ENCODE measurements at places on chromosomes 3 and 15. TPM values are rescaled to one million over a fixed set of nuclear protein-coding genes. Genes with fewer than 3 reads are reported as not detected.

DNA sequence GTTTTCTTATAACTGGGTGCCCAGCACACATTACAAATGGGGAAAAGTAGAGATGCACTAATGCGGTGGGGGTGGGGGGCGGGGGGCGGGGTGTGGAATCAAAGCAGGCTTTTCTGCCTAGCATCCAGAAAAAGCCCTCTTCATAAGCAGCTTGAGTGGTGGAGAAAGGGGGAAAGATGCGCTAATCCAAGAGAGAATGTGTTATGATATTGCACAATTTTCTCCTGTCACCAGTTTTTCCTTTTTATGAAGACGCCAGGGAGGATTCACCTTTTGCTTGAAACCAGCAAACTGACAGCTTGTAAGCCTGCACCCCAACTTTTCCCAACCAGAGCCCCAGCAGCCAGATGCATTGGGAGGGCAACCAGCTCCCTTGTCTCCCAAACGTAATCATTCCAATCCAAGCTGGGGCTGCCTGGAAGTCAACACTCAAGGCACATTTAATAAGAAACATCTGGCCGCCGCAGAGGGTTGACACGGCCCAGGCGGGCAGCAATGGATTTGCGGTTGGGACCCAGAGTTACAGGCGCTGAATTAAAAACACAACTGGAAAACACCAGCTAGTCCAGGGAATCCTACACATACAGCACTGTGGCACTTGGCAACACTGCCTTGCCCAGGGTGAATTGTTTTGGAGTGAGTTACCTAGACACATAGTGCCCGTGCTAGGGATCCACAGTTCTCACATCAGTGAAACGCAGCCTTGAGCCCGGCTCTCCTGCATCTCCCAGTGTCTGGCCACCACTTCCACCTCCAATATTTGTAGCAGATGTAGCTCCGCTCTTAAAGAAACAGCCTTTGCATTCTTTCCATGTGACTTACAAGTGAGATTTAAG lies 218.5 kb upstream of the PRICKLE2 start:
- DNase-seq: no peak

DNA sequence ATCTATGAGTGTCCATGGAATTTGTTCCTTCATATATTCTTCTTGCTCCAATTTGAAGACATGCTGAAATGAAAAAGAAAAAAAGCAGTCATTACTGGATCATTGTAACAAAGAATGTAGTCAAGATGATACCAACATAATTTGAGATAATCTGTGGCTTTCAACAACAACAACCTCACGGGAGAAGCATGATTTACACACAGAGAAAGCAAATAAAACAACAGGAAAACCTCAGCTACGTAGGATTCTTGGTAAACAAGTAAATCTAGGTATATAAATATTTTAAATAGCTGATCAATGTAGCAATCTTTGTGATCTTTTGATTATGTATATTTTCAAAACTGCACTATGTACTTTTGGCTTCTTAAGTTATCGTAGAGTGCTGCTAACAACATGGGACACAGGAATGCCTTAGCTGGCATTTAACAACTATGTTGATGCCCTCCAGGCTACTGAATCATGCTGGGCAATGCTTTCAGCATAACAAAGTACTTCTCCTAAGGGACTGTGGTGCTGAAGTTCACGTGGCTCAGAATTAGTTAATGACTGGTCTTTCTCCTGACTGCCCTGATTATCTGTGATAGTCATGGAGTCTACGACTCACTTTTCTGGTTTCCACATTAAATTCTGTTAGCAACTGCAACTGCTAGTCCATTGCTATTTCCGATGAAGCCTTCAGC lies 96.5 kb upstream of the MYO5C start:
- no peak for DNase-seq

DNA sequence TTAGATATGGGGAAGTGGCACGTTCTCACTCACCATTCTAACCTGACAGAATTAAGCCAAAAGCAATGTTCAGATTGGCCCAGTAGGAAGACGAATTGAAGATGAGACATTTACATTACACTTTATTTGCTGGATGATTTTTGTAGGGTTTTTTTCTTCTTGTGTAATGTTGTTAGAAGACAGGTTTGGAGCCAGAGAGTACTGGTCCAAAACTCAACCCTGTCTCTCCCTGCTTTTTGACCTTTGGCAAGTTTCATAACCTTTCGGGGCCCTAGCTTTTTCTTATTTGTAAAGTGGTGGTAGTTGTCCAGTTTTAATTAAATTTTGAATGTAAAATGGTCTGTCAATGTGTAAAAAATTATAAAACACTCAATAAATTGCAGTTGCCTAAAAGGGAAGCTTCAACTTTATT lies 29.5 kb downstream of the PDE8A start:
- DNase-seq: no peak

MED12L gene
- 0.81 TPM for total RNA-seq

GRCh38 chr15:72168808-72169190 lies 28.8 kb downstream of the GRAMD2A start:
- no peak for DNase-seq

- DNase-seq: no peak
Observed at GRCh38 chr15:25624504-25625177, 185.8 kb upstream of the UBE3A start.

DNA sequence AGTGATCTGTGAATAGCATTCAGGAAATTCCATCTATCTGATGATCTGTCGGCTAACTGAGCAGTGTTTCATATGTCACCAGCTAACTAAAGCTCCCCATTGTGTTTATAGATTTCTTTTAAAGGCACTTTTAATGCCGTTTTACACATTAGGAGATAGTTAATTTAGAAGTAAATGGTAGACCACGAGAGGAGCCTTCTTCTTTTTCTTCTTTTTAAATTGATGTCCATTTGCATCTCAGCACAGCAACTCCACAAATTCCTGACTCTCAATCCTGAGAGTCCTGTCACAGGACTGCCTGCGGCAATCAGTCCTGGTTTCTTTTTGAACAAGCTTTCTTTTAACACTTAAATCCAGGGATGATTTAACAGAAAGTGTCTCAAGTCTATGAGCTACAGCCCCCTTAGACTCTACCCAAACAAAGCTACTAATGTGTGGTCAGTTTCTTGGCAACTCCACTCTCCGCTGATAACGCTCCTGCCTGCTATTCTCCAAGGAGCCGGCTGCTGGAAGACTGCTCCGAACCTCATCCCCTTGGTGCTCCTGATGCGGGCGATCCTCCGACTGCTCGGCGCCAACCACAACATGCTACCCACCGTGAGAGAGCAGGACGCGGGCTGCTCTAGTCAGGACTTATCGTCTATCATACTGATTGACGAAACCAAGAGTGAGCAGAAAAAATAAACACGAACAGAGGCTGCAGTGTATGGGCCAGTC lies 421.4 kb downstream of the MECOM start:
- DNase-seq: no peak

GRCh38 chr3:134462331-134462941 lies 23.3 kb downstream of the ANAPC13 start:
- no peak for DNase-seq

GRCh38 chr15:88678755-88679154 lies 39.9 kb downstream of the ISG20 start:
- DNase-seq: no peak

GRCh38 chr3:50047426-50047825 lies 41.3 kb upstream of the RBM5 start:
- DNase-seq: no peak

DAPK2 gene
- total RNA-seq: 0.14 TPM

GRCh38 chr3:30764891-30765290 lies 129.6 kb downstream of the GADL1 start:
- no peak for DNase-seq

- DNase-seq: no peak
Observed at GRCh38 chr3:150749255-150749654, 13.7 kb downstream of the SIAH2 start.

TERC gene
- total RNA-seq: 8.4 TPM

DNA sequence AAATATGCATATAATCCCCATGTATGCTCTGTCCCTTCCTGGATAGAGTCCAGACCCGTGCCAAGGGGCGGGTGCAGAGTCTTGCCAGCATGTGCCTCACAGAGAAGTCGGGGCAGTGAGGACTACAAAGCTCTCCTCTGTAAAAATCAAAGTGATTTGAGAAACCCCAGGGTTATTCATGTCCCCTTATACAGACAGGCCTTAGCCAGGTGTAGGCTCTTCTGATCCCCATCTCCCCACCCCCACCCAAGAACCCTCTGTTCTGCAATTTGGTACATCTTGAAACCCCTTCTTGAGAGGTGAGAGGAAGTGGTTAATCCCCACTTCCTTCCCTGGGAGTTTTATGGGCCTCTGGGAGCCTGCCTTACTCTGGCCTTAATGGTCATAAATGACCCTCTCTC lies 24.7 kb downstream of the TRIM71 start:
- DNase-seq: no peak

GRM7 gene
- not detected for total RNA-seq

DNA sequence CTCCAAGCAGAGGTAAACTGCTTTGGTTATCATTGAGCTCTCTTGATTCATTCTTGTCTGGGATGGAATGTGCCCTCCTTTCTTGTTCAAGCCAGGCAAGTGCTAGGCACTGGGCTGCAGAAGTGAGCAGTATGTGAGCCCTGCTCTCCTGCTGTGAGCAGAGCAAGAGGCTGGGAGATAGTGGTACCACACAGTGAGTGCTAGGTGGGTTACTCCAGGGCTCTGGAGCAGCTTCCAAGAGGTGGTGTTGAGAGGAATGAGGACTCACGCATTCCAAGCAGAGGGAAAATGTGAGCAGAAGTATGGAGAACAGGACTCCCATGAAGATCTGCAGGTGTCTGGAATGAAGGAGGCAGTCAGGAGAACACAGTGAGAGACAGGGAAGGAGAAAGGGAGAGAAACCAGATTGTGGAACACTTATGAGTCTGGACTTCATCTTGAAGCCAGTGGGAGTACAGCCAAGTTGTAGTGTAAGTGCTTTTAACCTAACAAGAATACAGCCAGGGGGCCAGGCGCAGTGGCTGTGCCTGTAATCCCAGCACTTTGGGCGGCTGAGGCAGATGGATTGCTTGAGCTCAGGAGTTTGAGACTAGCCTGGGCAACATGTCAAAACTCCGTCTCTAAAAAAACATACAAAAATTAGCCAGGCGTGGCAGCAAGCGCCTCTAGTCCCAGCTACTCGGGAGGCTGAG lies 199.9 kb upstream of the CTDSPL start:
- no peak for DNase-seq

DNA sequence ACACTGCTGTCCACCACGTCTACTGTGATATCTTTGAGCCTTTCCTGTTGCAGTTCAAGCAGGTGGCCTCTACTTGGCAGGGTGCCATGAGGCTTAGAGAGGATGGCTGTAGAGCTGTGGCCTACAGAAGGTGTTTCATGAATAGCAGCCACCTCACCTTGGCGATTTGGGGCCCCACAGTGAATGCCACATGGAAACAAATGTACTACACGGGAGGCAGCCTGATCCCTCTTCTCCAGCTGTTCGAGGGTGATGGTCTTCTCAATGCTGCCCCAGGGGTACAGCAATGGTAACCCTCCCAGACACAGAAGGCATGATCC lies 70.7 kb downstream of the FAM43A start:
- no peak for DNase-seq

GRCh38 chr3:13217253-13217652 lies 144.0 kb upstream of the IQSEC1 start:
- DNase-seq: no peak

CNTN4 gene
- total RNA-seq: 0.13 TPM

FBN1 gene
- 3.0 TPM for total RNA-seq

NANOGP8 gene
- total RNA-seq: 0.25 TPM

DNA sequence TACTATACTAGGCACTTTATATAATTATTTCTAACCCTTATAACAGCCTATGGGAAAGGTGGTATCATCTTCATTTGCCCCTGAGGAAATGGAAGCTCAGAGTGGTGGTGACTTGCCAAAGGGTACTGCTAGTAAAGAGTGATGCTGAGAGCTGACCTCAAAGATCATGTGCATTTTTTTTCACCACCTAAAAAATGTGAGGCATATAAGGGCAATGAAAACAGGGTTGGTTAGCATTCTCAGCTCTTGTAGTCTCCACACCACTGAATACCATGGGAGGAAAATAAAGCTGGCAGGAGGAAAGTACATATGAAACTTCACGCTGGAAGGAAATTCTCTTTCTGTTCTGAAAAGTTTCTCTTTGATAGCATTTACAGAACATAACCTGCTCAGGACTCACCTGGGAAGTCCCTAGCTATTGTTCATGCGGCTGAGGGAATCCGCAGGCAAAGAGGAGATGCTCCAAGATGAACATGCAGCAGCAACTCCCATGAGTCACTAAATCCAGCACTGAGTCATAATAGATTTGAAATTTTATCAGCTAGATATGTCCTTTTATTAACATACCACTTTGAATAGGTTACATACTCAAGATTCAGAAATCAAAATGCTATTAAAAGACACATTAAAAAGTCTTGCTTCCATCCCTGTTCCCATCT lies 17.3 kb downstream of the FAIM start:
- DNase-seq: no peak

DNA sequence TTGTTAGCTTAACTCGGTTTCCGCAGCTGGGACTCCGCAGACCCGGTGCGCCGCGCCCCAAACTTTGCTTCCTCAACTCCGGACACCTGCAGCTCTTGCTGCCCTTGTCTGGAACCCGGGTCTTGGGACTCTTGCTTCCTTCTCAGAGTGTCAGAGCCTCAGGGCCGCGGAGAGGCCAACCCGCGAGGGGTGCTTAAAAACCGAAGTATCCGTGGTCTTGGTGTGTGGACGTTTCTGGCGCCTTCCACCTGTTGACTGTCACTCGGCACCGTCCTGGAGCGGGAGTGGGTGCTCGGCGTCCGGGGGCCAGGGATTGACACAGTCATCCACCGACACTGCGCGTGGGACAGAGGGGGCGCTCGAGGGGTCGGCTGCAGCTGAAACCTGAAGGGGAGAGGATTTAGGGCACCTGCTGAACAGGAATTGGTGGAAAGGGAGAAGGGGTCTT lies 386 bp downstream of the SQOR start:
- DNase-seq: peak; percentile 41

DNA sequence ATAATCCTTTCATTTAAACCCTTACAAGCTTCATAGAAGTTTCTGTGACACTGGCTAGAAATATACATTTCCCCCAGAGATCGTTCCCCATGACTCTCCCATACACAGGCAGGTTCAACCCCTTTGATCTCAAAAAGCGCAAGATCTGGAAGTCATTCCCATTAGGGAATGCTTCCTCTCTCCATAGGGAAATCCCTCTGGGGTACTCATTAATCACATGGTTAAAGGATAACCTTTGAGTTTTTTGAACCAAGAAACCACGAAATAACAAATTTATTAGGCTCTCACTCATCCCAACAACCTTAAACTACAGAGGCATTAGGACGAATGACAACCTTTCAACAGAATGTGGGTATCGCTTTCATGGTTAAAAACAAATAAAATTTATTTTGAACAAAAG lies 211.9 kb upstream of the PRICKLE2 start:
- DNase-seq: no peak

GPR171 gene
- total RNA-seq: not detected

DNA sequence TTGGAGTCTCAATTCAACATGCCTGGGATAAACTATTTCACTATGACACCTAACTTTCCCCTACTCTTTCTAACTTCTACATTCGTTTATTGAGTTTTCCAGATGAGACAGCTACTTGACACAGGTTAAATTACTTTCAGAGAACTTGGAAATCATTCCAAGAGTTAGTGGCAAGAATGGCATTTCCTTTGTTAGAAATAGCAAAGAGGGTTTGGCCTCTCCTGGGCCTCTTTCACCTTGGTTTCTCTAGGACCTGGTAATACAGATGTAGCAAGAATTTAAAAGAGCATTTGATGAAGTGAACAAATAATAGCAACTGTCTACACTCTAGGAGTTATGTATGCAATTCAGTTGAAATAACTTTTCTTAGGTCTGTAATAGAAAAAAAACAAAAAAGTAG lies 748.9 kb downstream of the MECOM start:
- no peak for DNase-seq

HGD gene
- 265 TPM for total RNA-seq

GRCh38 chr3:107370907-107371306 lies 6.3 kb upstream of the CCDC54 start:
- no peak for DNase-seq

CYP11A1 gene
- 0.66 TPM for total RNA-seq

- DNase-seq: no peak
Observed at GRCh38 chr3:183208260-183208659, 44.8 kb upstream of the B3GNT5 start.

Data from HepG2 (cell line).